ENCODE measurements at places on chromosomes 3 and 15.

GRCh38 chr15:100918034-100918689, 995 bp upstream of the LRRK1 start:
- peak; percentile 79 for DNase-seq

DNA sequence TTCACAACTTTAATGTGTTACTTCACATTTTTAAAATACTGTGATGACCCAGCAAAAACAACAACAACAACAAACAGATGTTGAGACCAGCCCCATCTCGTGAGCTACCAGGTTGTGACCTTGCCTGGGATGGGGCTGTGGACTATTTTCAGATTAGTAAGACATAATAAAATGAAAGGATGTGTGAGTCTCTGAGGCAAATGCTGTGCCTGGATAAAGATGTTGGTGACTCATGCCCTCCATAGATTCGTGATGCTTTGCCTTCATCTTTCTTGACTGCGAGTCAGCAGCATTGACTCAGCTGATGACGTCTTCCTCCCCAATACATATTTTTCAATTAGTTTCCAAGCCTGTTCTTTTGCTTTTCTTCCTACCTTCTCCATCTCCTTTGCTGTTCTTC, 453.0 kb upstream of the CFAP20DC start:
- no peak for DNase-seq

- DNase-seq = no peak
These were observed 46.1 kb upstream of the MAP3K13 start for GRCh38 chr3:185316740-185317412.

- DNase-seq = no peak
These were observed 3.3 kb upstream of the IDH2 start for GRCh38 chr15:90105521-90105920.

DNA sequence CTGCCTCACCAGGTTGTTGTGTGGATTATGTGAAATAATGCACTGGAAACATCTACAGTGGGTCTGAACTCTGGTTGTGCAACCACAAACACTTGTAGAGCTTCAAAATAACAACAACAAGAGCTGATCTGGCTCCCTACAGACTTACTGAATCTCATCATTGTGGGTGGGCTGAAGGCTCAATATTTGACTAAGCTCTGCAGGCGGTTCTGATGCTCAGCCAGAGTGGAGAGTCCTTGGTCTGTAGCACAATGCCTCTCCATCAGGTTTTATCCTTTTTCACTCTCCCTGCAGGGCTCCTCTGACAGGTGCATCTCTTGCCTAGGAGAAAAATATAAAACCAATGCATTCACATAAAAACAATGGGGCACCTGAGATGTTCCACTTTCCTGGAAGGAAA, 456.3 kb upstream of the ONECUT1 start:
- no peak for DNase-seq

GRCh38 chr15:91165850-91166249, 65.8 kb downstream of the SV2B start:
- no peak for DNase-seq

GRCh38 chr15:70060214-70060992, 37.3 kb downstream of the TLE3 start:
- no peak for DNase-seq

- no peak for DNase-seq
These were observed 94.3 kb upstream of the SGO1 start for GRCh38 chr3:20280257-20280656.

DNA sequence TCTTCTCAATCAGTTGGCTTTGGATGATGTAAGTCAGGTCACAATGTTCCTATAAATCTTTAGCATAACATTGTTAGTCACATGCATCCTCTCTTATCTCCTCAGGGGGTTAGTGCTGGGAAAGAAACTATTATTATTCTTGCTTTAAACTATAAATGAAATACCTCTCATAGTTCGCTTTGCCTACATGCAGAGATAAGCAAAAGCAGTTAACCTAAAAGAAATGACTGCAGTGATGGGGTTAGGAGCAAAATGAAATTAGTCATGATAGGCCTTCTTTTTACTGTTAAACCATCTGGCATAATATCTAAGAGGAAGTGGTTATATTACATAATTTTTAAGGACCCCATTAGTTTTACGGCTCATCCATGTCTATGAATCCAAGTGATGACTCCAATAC, 91.7 kb upstream of the IGSF10 start:
- DNase-seq = no peak

DNA sequence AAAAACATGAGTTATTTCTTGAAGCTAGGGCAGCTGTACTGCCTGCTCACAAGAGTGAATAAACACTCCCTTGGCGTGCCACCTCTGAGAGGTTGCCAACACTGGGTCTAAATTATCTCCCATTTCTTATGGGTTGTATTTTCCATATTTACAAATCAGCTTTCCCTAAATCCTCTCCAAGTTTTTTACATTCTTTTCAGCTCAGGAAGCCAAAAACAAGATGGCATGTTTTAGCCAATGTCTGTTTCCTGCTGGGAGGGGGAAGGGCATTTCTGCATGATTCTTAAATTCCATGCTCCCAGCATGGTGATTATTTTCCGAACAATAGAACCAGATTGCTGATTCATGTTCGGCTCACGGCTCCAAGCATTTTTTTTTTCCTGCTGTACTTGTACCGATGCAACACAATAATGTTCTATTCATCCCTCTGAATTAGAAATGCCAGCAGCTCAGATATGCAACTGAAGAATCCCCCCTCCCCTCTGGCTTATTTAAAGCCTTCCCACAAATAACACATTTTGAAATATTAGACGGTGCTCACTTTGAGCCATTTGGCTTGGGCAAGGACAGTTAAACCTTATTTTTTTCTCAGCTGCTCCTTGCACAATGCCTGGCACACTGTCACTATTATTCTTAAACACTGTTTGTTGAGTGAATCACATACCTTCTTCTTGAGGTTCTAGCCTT, 252.5 kb downstream of the THRB start:
- no peak for DNase-seq

- no peak for DNase-seq
These were observed 17.1 kb upstream of the CNTN3 start for GRCh38 chr3:74631351-74632140.

DNA sequence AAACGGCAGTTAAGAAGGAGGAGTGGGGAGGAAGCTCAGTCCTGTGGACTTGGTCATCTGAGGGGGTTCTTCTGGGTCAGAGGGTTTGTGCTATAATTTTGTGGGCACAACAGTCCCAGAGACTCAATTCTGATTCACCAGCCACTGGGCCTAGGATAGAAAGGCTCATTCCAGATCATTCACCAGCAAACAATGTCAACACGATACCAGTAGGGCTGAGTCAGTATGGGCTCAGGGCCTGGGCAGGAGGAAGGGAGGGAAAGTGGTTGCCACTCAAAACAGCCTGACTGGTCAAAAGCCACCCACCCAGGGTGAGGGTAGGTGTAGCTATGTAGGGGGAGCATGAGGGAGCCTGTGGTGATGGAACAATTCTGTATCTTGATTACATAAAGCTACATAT, 86.9 kb upstream of the MEX3B start:
- DNase-seq = no peak

DNA sequence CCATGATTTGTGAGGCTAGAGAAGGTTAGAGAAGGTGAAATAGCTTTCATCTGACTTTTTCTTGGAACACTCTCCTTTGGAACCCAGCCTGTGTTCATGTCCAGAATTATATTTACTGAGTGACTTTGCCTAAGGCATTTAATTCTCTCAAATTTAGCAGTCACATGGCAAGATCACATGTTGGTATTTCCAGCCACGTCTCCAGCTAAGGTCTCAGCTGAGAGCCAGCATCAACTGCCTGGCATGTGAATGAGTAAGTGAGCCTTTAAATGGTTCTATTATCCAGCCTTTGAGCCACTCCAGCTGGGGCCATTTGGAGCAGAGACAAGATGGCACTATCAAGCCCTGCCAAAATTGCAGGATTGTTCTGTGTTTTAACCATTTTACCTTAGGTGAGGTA, 130.2 kb upstream of the SGO1 start:
- DNase-seq = no peak
